Mucosa of descending colon (tissue), 3 donors: ENCODE measurements at places on chromosomes 3 and 15. TPM values are rescaled to one million over a fixed set of nuclear protein-coding genes. Genes with fewer than 3 reads are reported as not detected.
A peak's percentile ranks its signal among the peaks of the same experiment; 100 is the strongest.

GRCh38 chr15:52715411-52715810 is 36.2 kb upstream of the ATOSA start:
- DNase-seq: no peak

DNA sequence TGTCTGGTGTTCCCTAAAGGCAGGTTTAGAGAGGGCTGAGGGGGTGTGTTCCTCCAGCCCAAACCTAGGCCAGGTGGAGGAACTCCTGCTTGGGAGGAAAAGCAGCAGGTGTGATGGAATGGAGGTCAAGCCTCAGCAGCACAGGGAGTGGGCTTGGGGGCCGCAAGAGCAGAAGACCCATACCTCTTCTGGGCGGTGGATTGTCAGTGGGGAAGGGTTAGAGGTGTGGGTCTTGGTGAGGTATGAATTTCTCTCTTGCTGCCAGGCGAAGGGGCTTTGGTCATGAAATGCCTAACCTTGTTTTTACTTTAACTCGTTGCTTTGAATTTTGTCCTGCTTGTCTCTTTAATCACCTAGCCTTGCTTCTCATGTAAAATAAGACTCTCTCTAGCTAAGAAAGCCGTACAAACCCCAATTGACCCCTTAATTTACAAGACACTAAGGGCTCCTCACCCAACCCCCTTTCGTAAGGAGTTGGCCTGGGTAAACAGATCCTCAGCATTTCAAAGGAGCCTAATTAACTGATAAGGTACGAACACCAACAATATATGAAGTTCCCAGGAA is 38.9 kb downstream of the DHX30 start:
- DNase-seq: no peak

DNA sequence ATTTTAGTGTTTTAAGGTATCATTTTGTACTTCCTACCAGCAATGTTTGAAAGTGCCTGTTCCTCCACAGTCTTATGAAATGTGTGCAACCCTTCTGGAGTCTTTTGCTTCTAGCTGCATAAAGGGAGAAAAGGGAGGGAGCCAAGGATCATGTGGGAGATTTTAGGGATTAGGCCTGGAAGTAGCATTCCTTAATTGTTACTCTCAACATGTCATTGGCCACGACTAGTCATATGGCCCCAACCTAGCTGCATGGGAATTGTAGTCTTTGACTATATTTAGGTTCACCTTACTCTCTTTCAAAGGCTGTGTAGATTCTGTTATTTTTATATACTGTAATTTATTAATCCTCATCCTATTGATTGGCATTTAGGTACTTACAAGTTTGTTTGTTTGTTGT is 14.9 kb downstream of the CRTAP start:
- no peak for DNase-seq

Gene WNT5A
- 3.6 TPM for total RNA-seq

Gene NUSAP1
- total RNA-seq: 31.5 TPM

DNA sequence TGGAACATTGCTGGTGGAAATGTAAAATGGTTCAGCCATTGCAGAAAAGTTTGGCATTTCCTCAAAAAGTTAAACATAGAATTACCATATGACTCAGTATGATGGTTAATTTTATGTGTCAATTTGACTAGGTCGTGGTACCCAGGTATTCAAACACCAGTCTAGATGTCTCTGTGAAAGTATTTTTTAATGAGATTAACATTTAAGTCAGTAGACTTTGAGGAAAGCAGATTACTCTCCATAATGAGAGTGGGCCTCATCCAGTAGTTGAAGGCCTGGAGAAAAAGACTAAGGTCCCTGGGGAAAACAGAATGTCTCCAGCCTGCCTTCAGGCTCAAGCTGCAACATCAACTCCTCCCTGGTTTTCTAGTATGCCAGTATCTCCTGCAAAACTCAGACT is 42.3 kb upstream of the TMEM87A start:
- no peak for DNase-seq

DNA sequence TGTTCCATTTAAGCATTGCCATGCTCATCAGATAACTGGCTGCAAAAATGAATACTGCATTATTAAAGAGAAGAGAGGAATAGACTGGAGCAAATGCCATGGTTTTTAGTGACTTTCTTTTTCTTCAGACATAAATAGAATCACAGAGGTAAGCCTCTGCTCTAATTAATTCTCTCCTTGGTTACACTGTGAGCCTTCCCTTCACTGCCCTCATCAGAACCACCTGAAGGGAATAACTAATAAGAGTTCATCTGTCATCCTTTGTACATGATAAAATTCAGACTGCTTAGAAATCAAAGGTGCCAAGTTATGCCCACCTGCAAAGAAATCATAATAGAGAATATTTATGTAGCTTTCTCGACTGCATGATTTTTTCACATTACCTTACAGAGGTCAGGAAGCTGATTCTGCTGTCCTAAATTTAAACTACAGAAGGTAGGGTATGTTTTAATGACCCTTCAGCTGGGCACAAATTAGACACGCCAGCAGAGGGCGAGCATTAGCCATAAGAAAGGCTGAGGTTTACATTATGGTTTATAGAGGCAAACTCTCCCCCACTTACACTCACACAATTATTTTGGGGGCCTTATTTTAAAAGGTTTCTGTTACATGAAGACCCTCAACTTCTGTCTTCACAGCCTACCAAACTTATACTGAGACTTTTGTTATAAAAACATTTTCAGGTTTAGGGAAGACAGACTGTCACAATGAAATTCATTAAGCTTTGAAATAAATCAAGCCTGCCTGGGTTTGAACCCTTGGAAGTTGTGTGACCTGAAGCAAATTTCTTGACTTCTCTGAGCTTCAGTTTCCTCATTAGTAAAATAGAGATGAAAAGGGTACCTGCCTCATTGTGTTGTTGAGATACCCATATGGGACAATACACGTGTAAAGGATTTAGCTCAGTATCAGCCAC is 15.3 kb upstream of the UNC13C start:
- DNase-seq: peak; percentile 38

GRCh38 chr3:148102156-148102555 is 595.5 kb upstream of the AGTR1 start:
- no peak for DNase-seq

Gene SLC28A1
- not detected for total RNA-seq

Gene CIB2
- total RNA-seq: 13.7 TPM

Gene WDR49
- 0.46 TPM for total RNA-seq

GRCh38 chr3:111764645-111765091 is 94.4 kb upstream of the PHLDB2 start:
- DNase-seq: no peak

DNA sequence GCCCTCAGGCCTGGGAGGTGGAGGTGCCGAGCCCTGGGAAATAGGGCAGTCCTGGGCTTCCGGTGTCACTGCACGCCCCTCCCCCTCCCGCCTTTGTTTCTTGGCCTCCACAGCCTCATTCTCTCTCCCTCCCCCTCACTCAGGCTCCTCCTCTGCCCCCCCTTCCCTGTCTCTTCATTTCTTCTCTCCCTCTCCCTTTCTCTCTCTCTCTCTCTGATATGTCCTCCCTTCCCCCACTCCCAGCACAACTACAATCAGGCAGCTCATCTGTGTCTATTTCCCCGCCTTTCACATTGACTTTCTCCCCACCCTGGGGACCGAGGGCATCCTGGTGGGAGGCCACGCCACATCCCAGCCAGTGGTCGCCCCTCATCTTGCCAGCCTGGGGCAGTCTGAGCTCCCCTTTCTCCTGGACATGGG is 40.2 kb downstream of the IDH2 start:
- DNase-seq: peak; percentile 87

DNA sequence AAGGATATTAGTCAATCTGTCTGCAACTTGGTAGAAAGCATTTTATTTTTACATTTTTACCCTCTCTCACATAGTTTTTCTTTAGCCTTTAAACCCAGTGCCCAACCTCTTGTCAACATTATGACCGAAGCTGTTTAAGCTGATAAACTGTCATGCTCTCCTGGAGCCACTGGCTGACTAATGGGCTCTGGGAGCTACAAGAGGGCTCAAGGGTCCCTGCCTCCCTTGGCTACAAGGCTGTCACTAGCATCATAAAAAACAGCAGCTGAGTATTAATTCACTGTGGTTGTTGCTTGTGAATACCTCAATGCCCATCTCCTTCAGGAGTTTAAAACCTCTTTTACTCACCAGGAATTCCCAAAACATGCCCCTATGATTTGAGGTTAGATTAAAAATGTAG is 237.9 kb downstream of the ZMAT3 start:
- no peak for DNase-seq

DNA sequence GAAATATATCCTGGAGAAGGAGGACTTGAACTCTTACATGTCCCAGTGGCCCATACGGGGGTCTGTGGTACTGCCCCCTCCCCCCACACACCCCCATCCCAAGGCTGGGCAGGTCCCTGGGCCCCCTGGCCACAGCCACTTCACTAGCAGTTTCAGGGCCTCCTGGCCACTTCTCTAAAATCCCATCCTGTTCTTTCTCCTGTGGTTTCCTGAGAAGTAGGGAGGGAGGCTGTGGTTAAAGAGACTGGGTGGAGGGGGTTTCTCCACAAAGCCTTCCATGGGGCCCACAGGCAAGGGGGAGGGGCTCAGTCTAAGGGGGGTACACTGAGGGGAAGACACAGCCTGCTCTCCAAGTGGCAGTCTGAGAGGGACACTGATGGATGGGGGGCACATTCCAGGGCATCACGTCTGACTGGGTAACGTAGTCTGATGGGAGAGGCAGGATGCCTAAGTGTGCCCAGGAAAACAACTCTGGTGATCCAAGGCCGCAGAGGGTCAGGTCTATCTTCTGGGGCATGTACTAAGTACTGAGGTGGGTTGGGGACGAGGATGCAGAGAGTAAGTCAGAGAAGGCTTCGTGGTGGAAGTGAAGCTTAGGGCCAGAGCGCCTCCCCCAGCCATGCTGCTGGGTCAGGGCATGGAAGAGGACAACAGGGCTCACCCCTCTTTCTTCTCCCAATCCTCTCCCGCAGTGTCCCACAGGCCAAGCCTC is 48.0 kb upstream of the C15orf39 start:
- DNase-seq: no peak

- no peak for DNase-seq
Measured at GRCh38 chr3:141356046-141356445, 12.3 kb upstream of the ZBTB38 start.

- no peak for DNase-seq
Measured at GRCh38 chr3:30474371-30474770, 132.0 kb upstream of the TGFBR2 start.

Gene GABRB3
- 3.1 TPM for total RNA-seq

GRCh38 chr3:56975567-56975966 is 84.9 kb upstream of the SPATA12 start:
- DNase-seq: no peak

DNA sequence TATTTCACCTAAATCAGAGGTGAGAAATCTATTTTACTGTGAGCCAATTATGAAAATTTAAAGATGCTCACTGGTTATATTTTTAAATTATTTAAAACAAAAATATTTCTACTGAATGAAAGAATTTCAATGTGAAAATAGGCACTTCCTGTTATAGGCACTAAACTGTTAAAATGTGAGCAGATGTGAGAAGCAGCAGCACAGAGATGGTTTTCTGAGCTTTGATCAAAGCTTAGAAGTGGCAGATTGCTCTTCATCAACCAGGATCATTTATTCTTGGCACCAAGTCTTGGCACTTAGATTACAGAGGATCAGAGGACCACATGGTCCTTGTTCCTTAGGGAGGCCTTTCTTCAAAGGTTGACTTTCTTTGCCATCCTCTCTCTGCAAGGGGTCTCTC is 18.0 kb upstream of the TSC22D2 start:
- DNase-seq: no peak

GRCh38 chr3:147613725-147614124 is 204.6 kb downstream of the ZIC1 start:
- DNase-seq: no peak

GRCh38 chr3:14859880-14860279 is 41.1 kb downstream of the FGD5 start:
- no peak for DNase-seq

GRCh38 chr15:47390208-47390765 is 327.0 kb upstream of the SEMA6D start:
- no peak for DNase-seq

Gene AGBL1
- 0.32 TPM for total RNA-seq

GRCh38 chr15:51369451-51369761 is 28.0 kb downstream of the GLDN start:
- no peak for DNase-seq

Gene ERICH6
- total RNA-seq: not detected

DNA sequence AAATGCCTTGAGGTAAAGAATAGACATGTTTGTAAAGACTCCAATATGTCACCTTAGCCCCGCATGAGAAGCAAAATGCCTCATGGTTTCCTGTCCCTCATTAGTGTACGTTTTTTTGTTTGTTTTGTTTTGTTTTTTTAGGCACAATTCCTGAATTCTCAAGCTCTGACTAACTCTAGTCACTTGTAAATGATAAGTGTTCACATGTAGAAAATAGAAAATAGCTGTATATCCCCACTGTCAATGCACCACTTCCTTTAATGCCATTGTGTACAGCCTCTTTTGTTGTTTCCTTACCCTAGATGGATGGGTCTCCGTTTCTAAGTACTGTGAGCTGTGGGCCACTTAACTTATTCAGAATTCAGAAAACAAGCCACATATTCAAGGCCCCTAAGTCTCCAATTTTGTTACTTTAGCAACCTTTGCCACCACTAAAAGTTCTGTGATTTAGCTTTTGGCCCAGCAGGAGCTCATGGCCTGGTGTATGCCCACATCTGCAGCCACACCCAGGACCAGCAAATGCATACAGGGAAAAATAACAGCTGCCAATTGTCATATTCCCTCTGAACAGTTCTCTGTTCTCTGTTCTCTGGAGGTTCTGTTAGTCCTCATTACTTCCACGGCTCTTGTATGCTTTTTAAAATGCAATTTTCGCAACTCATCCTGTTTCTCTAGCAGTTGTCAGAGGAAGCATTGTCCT is 655.5 kb downstream of the GBE1 start:
- DNase-seq: no peak

GRCh38 chr3:634511-634910 is 437.9 kb downstream of the CHL1 start:
- no peak for DNase-seq

DNA sequence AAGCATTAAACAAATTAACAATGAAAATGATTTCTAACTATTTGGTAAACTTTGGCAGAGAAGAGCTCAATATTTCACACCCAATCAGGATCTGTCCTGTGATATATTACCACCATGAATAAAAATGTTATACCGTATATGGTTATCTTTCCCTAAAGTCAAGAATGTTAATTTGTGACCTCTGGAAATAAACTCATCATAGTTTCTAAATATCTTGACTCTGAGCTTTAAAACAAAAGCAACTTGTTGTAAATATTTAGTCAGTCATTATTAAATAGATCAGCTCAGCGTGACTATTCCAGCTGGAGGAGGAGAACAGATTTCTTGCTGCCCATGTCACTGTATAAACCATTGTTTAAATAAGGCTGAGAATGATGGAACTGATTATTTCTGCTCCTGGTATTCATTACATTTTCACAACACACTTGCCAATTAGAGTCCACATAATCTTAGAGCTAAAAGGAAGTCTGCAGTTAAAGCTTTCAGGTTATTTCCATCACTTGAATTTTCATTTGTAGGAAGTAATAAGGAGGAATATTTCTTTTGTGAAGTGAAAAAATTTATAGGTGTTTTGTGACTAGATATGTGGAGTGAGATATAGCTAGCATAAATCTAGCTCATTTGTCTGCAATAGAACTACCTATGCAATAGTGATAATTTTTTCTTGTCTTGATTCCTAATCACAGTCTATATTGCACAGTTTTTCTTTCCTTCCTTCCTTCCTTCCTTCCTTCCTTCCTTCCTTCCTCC is 106.5 kb upstream of the P2RY1 start:
- no peak for DNase-seq

- no peak for DNase-seq
Measured at GRCh38 chr3:56086355-56086754, 381.9 kb downstream of the ERC2 start.

GRCh38 chr15:63233667-63234423 is 43.6 kb upstream of the APH1B start:
- DNase-seq: no peak

GRCh38 chr3:152443212-152444023 is 174.7 kb downstream of the MBNL1 start:
- DNase-seq: no peak
